ENCODE measurements at places on chromosomes 7 and 10.
A peak's percentile ranks its signal among the peaks of the same experiment; 100 is the strongest.

DNA sequence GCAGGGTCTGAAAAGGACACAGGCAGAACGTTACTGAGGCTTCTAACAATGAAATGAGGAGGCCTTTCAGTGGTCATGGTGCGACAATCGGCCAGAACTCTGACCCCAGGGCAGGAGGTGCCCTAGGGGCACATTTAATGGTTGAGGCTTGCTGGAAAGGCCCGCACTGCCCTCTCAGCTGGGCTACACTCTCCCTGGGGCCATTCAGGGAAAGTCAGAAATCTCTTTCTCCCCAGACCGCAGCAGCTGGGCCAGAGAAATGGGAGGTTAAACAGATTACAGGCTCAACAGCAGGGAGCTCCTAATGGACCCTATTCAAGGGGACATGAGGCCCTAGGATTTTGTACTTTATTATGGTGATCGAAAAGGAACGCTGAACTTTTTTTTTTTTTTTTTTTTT, 85.6 kb upstream of the FGFR2 start:
- DNase-seq: no peak

- DNase-seq: no peak
Measured at GRCh38 chr7:86784765-86785164, 141.1 kb downstream of the GRM3 start.

GRCh38 chr10:486206-486605, 203.3 kb downstream of the DIP2C start:
- no peak for DNase-seq

DNA sequence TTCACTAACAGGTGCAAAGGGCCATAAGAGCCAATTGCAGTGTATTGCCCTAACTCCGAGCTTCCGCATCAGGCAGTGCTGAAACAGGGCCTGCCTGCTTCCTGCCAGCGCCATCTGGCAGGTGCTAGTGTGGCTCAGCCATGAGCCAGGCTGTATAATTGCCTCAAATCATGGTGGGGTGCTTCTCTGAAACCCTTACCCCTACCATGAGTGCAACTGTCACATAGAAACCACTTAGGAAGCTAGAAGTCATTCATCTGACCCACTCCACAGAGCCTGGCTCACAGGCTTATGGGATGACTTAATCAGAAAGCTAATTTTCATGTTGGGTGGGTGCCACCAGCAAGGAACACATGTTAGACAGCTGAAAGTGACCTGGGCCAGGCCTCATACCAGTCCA, 133.3 kb upstream of the LAMB4 start:
- no peak for DNase-seq

- no peak for DNase-seq
Measured at GRCh38 chr10:50322077-50322476, 70.8 kb upstream of the ASAH2 start.

- DNase-seq: no peak
Measured at GRCh38 chr10:65341323-65341925, 1584.4 kb upstream of the LRRTM3 start.

DNA sequence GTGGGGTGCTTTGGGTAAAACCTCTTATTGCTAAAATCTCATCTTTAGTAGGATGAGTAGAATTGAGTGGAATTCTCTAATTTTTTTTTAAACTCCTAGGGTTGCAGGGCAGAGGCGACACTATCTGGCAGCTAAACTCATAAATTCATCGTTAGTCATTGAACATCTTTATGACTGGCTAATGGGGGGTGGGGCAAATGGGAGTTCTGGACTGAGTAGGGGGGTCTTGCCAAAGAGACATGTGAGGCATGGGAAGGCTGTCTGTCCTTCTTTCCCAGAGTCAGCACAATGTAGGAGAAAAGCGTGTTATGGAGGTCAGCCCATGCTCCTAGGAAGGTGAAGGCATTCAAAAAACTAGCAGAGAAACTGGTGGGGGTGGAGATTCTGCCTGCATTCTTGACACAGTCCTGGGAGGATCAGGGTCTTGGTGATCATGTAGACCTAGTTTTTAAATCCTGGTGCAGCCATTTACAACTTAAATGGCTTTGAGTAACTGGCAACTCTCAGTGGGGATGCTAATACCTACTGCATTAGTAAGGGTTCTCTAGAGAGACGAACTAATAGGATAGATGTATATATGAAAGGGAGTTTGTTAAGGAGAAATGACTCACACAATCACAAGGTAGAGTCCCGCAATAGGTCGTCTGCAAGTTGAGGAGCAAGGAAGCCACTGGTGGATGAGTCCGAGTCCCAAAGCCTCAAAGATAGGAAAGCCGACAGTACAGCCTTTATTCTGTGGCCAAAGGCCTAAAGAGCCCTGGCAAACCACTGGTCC, 47.7 kb downstream of the EMX2 start:
- no peak for DNase-seq

- no peak for DNase-seq
Measured at GRCh38 chr10:78436706-78437406, 403.2 kb downstream of the RPS24 start.

GRCh38 chr7:41648501-41648900, 54.4 kb downstream of the INHBA start:
- DNase-seq: no peak

- DNase-seq: no peak
Measured at GRCh38 chr10:128022261-128023196, 103.7 kb downstream of the MKI67 start.

- DNase-seq: no peak
Measured at GRCh38 chr10:52129410-52130178, 184.5 kb upstream of the DKK1 start.

- no peak for DNase-seq
Measured at GRCh38 chr7:23971031-23971430, 261.0 kb downstream of the STK31 start.

DNA sequence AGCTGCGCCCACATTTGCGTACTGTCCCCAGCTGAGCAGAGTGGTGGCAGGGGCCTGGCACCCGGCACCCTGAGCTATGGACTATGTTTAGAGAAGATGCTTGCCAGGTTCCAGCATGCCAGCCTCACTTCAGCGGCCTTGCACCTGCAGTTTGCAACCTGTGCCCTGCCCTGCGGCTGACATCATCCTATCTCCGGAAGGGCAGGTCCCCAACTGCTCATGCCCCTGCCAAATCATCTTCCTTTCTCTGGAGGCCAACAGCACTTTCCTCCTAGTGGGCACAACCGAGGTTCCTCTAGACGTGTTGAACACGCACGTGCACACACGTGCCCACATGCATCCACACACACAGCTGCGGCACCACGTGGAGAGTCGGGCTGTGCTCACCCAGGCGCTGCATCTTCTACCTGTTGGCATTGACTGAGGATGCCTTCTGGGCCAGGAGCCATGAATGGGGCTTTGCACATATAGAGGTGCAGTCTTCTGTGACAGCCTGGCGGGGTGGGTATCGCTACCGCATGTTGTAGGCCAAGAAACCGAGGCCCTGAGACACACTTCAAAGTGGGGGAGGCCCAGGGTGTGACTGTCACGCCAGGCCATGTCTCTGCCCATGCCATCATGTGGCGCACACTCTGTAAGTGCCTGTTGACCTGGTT, 24.5 kb downstream of the CNPY1 start:
- no peak for DNase-seq

GRCh38 chr7:113917840-113918239, 969 bp downstream of the PPP1R3A start:
- no peak for DNase-seq

DNA sequence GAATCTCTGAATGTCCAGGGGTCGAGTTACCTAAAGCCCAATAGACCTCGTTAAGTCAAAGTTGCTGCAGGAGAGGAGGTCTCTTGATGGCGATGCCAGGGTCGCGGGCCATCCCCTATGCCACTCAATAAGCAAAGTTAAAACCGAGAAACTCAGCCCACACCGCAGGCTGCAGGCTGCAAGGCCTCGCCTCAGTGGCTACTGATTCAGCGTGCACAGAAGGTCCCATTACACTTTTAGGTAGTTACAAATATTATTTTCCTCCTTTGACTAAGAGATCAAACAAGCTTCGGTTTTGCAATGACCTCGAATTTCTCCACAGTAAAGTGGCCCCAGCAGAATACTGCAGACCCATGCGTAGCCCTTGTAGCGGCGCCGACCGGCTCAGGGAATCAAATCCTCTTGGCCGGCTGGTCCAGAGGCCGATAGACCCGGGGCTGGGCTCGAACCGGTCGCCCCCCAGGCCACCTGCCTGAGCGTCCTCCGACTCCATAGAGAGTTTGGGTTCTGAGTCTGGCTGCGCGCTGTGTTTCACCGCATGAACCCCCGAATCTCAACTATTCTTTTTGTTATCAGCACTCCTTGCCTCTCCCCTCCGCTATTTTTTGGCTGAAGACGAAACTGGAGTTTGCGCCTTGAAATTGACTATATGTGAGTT, 2.3 kb downstream of the C1QL3 start:
- no peak for DNase-seq

DNA sequence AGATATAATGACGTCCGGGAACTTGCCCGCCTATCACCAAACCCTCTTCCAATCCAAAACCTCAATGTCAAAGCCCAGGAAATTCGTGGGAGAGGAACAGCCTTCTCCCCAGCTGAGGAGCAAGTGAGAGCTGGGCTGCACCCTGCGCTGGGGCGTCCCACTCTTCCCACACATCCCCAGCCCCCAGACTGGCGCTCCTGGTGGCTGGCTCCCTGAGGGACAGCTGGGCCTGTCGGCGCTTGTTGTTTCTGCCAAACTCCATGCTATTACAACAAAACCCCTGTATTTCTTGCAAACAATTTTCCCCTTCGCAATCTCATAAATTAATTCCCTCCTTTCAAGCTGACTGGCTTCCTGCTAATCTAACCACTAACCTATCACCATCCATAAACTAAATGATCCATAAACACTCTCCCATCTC, 53.0 kb downstream of the GRID1 start:
- DNase-seq: no peak

DNA sequence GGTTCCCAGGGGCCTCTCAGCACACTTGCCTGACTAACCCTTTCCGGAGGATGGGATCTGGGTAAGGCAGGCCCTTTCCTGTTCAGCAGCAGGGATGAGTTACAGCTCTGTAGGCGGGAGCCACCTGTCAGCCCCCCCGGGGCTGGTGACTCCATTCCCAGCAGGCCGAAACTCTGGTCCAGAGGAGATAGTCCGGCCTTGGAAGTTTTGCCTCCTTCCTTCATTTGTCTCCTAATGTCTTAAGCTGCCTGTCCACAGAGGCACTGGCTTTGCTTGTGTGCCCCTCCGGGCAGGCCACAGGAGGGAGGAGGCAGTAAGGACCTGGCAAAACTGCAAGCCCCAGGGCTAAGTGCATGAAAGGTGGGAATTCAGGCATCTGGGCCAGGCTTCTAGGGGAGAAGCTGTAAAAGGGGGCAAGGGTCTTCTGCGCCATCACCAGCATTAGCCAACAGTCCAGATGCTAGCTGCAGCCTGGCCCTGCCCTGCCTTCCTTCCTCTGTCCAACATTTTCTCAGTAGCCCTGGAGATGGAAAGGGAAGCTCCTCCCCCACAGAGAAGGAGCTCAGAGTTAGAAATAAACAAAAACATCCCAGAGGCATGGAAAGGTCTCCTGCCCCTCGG, 1.2 kb downstream of the ADIRF start:
- no peak for DNase-seq

DNA sequence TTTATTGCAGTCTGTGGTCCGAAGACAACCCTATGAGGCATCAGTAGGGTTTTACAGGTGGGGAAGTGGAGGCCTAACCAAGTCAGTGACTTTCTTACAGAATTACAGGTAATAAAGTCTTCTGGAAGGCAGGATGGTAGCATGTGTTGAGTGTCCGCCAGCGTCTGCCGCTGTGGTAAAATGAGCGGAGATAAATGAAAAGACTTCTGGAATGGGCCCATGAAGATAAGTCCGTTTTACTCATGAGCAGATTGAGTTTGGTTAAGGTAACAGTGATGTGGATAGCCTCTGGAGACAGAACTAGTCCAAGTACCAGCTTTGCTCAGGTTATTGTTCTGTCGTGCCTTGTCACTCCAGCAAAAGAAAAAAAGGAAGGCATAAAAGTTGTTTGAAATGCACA, 966 bp downstream of the FBH1 start:
- DNase-seq: no peak

- peak; percentile 38 for DNase-seq
Measured at GRCh38 chr7:30285536-30286284, 1.3 kb downstream of the ZNRF2 start.

GRCh38 chr7:41096917-41097316, 606.0 kb downstream of the INHBA start:
- no peak for DNase-seq

- no peak for DNase-seq
Measured at GRCh38 chr10:14605231-14605925, 169.3 kb downstream of the FAM107B start.

DNA sequence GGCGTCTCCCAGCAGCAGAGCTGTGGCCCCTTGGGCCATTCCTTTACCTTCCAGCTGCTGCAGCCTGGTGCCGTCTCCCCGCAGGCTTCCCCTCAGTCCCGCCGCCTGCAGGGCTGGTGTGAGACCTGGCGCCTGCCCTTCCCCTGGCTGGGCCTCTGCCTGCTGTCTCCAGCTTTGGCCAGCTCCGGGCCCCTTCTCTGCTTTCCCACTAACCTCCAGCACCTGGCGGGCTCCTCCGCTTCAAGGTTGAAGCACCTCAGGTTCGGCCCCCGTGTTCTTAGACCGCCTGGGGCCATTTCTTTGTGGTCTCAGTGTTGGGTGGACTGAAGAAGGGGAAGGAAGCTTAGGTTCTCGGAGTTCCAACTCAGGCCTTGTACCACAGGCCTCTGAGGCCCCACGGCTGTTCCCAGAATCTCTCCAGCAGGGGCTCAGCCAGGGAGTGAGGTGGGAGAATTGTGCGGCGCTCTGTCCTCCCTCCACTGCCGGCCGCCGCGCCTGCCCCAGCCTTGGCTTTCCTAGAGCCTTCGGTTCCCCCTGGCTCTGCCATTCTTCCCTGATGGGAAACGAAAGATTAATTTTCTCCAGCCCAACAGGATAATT, 30.3 kb downstream of the GBX1 start:
- DNase-seq: no peak

GRCh38 chr10:86256690-86257315, 109.8 kb downstream of the GRID1 start:
- no peak for DNase-seq

- DNase-seq: no peak
Measured at GRCh38 chr10:89347701-89348457, 20.1 kb downstream of the IFIT3 start.

- DNase-seq: no peak
Measured at GRCh38 chr10:129106314-129106713, 360.7 kb upstream of the MGMT start.
